ENCODE measurements at places on chromosomes 2 and 18.

- DNase-seq: no peak
Observed at GRCh38 chr2:172812158-172812744, 76.6 kb downstream of the RAPGEF4 start.

DNA sequence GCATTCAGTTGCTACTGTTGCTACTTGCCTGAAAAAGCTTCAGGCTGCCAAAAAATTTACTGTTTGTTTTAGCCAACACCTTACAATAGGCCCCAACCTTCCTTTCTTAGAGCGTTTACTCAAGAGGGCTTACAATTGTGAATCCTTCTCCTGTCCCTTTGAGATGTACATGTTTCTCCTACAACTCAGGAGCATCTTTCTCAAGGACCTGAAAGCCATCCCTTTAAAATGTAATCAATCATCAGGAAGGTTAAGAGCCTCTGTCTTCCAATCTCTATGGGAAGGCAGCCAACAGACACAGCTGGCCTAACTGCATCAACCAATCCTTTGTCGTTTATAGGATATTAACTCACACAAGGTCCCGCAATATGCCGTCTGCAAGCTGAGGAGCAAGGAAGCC lies 3.4 kb upstream of the IER3IP1 start:
- no peak for DNase-seq

- DNase-seq: no peak
Observed at GRCh38 chr2:197941715-197942114, 137.3 kb downstream of the PLCL1 start.

- no peak for DNase-seq
Observed at GRCh38 chr18:39571511-39571910, 2005.9 kb upstream of the CELF4 start.

GRCh38 chr2:204277226-204277625 lies 268.0 kb upstream of the PARD3B start:
- no peak for DNase-seq

DNA sequence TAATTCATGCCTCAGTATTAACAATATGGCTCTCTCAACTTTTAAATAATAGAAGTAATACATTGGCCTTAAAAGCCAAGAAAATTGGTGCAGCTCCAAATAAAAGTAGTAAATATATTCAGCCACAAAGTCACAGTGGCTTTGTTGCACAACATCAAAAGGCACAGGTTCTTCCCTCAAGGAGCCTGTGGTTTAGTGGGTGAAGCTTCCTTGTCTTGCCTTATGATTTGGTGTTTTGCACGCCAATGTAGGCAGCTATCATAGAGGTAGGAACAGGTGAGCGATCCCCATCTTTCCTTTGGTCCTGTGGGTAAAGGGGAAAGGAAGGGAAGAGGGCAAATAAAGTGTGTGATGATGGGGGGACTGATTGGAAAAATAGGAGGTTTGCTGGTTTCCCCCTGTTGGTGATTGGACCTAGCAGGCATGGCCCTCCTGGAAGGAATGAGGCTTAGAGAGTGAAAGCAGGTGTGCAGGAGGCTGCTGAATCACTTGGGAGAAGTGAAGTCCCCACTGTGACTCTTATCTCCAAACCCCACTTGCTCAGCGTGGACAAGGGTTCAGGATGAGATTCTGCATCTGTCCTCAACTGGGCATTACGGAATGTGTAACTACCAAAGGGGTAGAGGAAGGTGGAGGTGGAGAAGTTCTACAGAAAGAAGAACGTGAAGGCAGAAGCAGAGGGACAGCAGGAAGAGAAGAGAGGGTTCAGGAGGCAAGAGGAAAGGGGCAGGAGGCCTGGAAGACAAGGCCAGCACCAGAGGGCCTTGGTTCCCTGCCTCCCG lies 20.1 kb upstream of the TNP1 start:
- no peak for DNase-seq

GRCh38 chr18:23875966-23876895 lies 138.3 kb upstream of the TTC39C start:
- no peak for DNase-seq

Measured in stimulated activated CD4-positive, alpha-beta T cell treated with anti-CD3 and anti-CD28 coated beads, Interleukin-4, amount 100 ng/mL, for 4 hours (primary cell).